ENCODE measurements at places on chromosomes 1 and 21. TPM values are rescaled to one million over a fixed set of nuclear protein-coding genes. Genes with fewer than 3 reads are reported as not detected.
A peak's percentile ranks its signal among the peaks of the same experiment; 100 is the strongest.

DNA sequence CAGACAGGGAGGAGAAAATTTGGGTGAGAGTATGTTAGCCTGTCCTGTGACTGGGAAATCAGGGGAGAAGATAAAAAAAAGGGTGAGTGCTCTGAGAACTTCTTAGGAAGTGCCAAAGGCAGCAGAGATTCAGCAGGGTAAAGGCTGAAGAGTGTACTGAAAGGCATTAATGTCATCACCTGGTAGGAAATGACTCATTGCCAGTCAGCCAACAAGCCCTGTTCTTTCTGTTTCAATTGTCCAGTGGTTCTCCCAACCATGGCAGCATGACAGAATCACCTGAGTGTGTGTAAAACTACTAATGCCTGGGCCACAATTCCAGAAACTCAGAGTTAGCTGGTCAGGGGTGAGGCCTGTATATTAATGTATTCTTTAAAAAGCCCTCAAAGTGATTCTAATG is 83.5 kb downstream of the INTS7 start:
- H3K4me1 ChIP-seq = no peaks in the 10 kb centered on the region
- no peak overlapping the region for H3K27ac ChIP-seq
- H3K36me3 ChIP-seq = peaks cover 6% of the 10 kb centered on the region
- no peak overlapping the region for H3K4me3 ChIP-seq
- no peak for DNase-seq

DNA sequence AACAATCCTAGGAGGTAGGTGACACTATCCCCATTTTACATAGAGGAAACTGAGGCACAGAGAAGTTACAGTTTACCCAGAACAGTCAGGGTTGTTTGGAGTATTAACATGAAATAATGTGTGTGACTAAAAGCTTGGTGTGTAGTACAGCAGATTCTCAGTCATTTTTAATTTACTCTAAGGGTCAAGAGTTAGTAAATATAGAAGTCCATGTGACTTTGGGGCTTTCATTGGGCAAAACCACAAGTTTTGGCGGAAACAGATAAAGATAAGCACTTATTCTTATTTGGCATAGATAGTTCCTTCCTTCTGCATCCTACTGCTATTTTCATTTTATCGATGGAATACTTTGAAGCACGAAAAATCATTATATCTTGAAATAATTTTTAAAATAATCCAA is 128.5 kb downstream of the DNM3 start:
- no peaks in the 10 kb centered on the region for H3K36me3 ChIP-seq
- H3K4me3 ChIP-seq = no peak overlapping the region
- no peaks in the 10 kb centered on the region for H3K4me1 ChIP-seq
- DNase-seq = no peak
- no peaks in the 10 kb centered on the region for H3K27me3 ChIP-seq

DNA sequence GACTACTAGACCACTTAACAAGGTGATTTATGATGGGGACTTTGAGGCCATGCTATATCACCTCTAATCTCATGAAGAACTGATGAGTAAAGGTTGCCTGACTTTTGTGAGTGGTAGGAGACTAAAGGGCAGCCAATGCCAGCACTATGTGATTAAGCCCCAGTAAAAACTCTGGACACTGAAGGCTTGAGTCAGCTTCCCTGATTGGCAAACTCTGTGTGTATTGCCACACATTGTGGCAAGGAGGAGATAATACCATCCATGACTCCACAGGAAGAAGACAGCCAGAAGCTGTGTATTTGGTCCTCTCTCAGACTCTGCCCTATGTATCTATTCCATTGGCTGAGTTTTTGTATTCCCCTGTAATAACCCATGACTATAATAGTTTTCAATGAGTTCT is 413.3 kb upstream of the ZRANB2 start:
- H3K27me3 ChIP-seq = no peaks in the 10 kb centered on the region
- H3K4me1 ChIP-seq = no peaks in the 10 kb centered on the region
- no peak overlapping the region for H3K27ac ChIP-seq
- H3K36me3 ChIP-seq = no peaks in the 10 kb centered on the region
- no peak for DNase-seq

GRCh38 chr1:169118227-169118626 is 11.7 kb downstream of the ATP1B1 start:
- H3K4me3 ChIP-seq = no peak overlapping the region
- no peaks in the 10 kb centered on the region for H3K27me3 ChIP-seq
- no peak overlapping the region for H3K27ac ChIP-seq
- H3K36me3 ChIP-seq = peaks cover 8% of the 10 kb centered on the region
- DNase-seq = no peak

The B3GALT5 gene
- 0.27 TPM for total RNA-seq

DNA sequence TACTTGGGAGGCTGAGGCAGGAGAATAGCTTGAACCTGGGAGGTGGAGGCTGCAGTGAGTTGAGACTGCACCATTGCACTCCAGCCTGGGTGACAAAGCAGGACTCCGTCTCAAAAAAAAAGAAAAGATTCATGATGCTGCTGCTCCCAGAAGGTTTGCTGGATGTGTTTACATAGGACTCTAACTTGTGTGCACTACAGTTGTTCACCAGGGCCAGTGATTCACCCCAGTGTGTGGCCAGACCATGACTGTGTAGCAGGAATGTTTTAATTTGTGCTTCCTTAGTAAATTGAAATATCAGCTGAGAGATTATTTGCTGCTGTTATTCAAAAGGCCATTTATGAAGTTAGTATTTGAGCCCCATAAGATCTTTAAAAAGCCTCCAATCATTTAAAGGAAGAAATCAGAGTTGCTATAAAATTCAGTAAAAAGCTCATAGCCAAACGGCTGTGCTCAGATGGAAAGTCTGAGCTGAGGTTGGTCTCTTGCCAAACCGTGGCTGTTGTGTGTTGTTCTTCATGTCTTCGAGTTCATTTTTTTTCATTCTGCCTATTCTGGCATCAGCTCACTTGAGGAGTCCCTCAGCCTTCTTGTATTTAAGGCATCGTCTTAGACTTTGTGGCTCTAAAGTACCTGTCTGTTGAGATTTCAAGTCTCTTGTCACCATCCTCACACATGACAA is 18.1 kb upstream of the PGD start:
- H3K4me3 ChIP-seq = no peak overlapping the region
- peak overlapping the region; percentile 6 for H3K27ac ChIP-seq
- H3K4me1 ChIP-seq = peaks cover 6% of the 10 kb centered on the region
- peaks cover 40% of the 10 kb centered on the region for H3K36me3 ChIP-seq

DNA sequence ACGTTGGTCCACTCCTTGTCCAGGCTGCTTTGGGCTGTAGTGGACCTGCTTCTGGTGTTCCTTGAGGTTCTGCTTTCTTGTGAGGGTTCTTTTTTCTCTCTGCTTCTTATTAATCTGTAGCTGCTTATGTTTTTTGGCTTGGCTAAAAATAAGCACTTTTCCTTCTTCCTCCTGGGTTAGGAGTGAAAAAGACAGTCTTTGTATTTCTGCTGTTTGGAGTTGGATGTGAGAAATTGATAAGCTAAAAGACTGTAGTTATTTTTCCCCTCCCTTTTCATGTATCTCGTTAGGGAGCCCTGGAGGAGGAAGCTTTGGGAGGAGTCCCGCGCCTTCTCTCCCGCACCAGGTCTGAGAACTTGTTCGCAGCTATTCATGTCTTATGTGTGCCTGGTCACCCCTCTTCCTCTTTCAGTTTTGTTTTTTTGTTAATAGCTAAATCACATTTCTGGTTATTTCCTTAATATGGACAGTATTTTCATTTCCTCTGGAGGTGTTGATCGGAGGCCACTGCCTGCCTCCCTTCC is 79.0 kb downstream of the GALNT2 start:
- peaks cover 59% of the 10 kb centered on the region for H3K4me1 ChIP-seq
- H3K27me3 ChIP-seq = no peaks in the 10 kb centered on the region
- H3K4me3 ChIP-seq = no peak overlapping the region
- no peak for DNase-seq

- DNase-seq = no peak
- no peak overlapping the region for H3K4me3 ChIP-seq
- H3K27me3 ChIP-seq = no peaks in the 10 kb centered on the region
These were observed 377.2 kb downstream of the PLPP3 start for GRCh38 chr1:56202186-56202585.

GRCh38 chr1:58708166-58708565 is 8.3 kb upstream of the MYSM1 start:
- H3K4me3 ChIP-seq = no peak overlapping the region
- H3K27me3 ChIP-seq = no peaks in the 10 kb centered on the region
- H3K36me3 ChIP-seq = no peaks in the 10 kb centered on the region

GRCh38 chr1:59747420-59748024 is 67.2 kb upstream of the HOOK1 start:
- no peak overlapping the region for H3K27ac ChIP-seq
- H3K4me1 ChIP-seq = no peaks in the 10 kb centered on the region

The TMPRSS2 gene
- total RNA-seq = not detected

The IL12RB2 gene
- 1.2 TPM for total RNA-seq

DNA sequence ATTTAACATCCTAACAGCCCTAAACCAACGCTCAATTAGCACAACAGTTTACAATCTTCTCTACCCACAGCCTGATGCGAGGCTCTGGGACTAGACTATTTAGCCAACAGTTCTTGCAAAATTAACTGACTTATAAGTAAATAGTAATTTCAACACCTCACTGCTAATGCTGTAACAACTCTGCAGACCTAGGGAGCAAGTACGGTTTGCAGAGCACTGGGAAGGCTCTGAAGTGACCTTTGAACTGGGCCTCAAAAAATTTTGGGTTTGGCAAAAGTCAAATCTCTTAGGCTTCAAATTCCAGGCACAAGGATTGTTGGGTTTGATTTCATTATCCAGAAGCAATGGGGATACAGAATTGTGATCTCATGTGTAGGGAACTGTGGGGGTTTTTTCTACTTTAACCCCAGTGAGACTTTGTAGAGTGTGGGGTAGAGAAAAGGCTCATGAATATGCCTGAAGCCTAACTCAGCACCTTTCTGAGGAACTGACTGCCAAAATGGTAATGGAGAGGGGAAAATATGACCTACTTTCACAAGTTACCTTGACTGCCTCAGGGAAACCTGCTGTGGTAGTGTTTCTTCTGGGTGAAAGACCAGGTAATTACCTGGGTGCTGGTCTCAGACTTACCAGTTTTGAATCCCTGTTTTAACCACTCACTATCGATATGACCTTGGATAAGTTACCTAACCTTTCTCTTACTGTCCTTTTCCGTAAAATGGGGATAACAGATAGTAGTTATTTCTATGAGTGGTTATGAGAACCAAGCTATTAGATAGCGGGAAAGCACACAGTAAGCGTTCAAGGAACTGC is 889 bp upstream of the TXLNA start:
- no peaks in the 10 kb centered on the region for H3K27me3 ChIP-seq
- H3K4me3 ChIP-seq = no peak overlapping the region
- peak overlapping the region; percentile 98 for H3K27ac ChIP-seq
- peaks cover 31% of the 10 kb centered on the region for H3K36me3 ChIP-seq

The ACKR1 gene
- total RNA-seq = 2.7 TPM

GRCh38 chr1:228546541-228547463 is 59.6 kb downstream of the RNF187 start:
- no peak overlapping the region for H3K4me3 ChIP-seq
- no peak for DNase-seq
- H3K27ac ChIP-seq = no peak overlapping the region
- H3K36me3 ChIP-seq = no peaks in the 10 kb centered on the region
- no peaks in the 10 kb centered on the region for H3K4me1 ChIP-seq

DNA sequence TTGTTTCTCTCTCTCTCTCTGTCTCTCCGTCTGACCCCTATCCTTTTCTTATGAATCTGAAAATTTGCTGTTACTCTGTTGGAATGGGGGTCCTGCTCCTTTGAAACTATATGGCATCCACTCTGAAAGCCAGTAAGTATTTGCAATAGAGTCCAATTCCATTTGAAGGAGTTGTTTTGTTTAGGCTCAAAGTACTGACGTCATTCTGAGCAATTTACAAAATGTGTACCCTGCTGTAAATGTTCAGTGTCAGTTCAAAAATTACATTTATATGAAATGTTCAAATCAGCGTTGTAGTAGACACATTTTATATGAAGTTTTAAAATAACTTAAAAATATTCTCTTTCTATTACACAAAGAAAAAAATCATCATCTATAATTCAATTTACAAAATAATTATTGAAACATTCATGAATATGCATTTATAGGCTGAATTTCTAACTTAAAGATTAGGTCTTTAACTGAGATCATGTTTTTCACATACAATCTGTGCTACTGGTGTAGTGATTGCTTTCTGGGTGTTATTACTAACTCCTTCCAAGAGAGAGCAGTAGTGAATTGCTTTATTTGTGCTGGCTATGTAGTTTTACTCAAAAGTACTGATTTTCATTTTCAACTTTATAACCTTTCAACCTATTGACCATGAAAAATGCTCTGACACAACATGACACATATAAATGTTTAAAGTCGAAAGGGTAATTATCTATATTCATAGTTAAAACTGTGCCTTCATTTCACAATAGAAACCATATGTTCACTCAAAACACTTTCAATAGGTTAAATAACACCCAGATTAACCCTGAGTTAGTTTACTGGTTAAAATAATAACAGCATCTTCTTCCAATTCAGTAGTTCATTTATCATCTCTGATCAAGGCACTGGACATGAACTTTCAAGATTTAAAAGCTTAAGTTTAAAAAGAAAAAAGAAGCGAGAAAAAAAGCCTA is 253.1 kb upstream of the ADGRL4 start:
- no peaks in the 10 kb centered on the region for H3K27me3 ChIP-seq
- no peak overlapping the region for H3K27ac ChIP-seq
- peak; percentile 44 for DNase-seq
- H3K36me3 ChIP-seq = no peaks in the 10 kb centered on the region
- no peak overlapping the region for H3K4me3 ChIP-seq

- no peak for DNase-seq
- no peaks in the 10 kb centered on the region for H3K36me3 ChIP-seq
- H3K27me3 ChIP-seq = no peaks in the 10 kb centered on the region
- H3K27ac ChIP-seq = no peak overlapping the region
- H3K4me1 ChIP-seq = no peaks in the 10 kb centered on the region
These were observed 140.4 kb upstream of the UBE2U start for GRCh38 chr1:64062941-64063581.

- no peak overlapping the region for H3K4me3 ChIP-seq
- no peak overlapping the region for H3K27ac ChIP-seq
- peaks cover 3% of the 10 kb centered on the region for H3K4me1 ChIP-seq
- H3K36me3 ChIP-seq = no peaks in the 10 kb centered on the region
- peaks cover 2% of the 10 kb centered on the region for H3K27me3 ChIP-seq
These were observed 115.3 kb downstream of the RUNX1 start for GRCh38 chr21:34933609-34934335.

DNA sequence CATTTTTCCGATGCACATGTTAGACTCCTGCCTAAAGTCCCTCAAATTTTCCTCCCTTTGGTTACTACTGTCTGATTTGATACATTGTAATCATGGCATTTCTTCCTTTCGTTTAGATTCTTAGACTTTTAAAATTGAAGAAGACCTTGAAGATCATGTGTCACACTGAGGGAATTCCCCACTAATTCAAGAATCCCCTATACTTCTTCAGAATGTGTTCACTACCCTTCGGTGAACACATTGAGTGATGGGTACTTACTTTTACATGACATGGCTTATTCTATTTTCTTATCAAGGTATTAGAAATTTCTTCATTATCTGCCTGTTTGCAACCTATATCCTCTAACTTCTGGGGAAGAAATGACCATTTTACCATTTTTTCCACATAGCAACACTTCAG is 85.9 kb downstream of the LHX8 start:
- DNase-seq = no peak
- H3K27me3 ChIP-seq = no peaks in the 10 kb centered on the region
- H3K4me1 ChIP-seq = no peaks in the 10 kb centered on the region
- no peak overlapping the region for H3K4me3 ChIP-seq
- no peak overlapping the region for H3K27ac ChIP-seq

All from muscle of leg (tissue), 16 donors.